Activated CD4-positive, alpha-beta T cell treated with anti-CD3 and anti-CD28 coated beads, Interleukin-2, amount 10 ng/mL, durations not matched to agents 7 days and 5 days (primary cell): ENCODE measurements at places on chromosomes 12 and 14. TPM values are rescaled to one million over a fixed set of nuclear protein-coding genes. Genes with fewer than 3 reads are reported as not detected.

KRT86 gene
- not detected for total RNA-seq

DNA sequence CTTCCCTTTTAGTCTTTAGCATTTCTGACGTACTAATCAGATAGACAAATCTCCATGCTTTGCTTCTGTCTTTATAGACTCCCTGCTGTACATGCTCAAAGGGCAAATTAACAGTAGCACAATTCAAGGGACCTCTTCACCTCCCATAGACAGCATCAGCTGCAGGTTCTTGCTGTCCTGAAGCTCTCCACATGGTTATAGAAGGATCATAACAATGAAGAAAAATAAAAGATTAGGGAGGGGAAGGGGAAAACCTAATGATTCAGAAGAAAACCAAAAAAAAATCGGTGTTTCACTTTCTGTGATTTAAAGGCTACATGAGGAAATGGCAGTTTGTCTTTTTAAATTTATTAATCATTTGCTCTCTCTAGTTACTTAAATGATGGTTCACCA is 155.5 kb downstream of the PTCSC3 start:
- no peak for DNase-seq

- DNase-seq, result no peak
These were observed 10.8 kb downstream of the NAV3 start for GRCh38 chr12:77841521-77841920.

- no peak for DNase-seq
These were observed 321.6 kb upstream of the SFSWAP start for GRCh38 chr12:131389054-131390013.

GRCh38 chr14:73795466-73795865 is 56.2 kb upstream of the PTGR2 start:
- no peak for DNase-seq

- no peak for DNase-seq
These were observed 20.9 kb upstream of the ATP5MC2 start for GRCh38 chr12:53696655-53697331.

DNA sequence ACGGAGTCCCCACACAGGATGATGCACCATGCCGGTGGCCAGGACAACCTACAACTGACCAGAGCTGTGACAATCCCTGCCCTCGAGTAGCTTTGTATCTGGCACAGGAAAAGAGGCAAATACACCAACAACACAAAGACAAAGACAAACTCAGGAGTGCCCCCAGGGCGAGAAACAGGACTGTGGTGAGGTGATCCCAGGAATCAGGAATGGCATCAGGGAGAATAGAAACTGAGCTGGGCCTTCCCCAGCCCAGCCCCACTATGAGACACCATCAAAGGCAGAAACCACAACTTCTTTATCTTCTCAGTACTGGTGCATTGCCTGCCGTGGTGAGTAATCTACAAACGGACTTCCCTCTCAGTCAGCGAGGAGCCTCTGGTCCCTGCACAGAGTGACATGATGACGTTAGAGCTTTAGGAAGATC is 157.7 kb downstream of the TTC7B start:
- peak; percentile 12 for DNase-seq
